Cerebellar cortex (tissue), 1 donor: ENCODE measurements at places on chromosomes 2 and 18.

DNA sequence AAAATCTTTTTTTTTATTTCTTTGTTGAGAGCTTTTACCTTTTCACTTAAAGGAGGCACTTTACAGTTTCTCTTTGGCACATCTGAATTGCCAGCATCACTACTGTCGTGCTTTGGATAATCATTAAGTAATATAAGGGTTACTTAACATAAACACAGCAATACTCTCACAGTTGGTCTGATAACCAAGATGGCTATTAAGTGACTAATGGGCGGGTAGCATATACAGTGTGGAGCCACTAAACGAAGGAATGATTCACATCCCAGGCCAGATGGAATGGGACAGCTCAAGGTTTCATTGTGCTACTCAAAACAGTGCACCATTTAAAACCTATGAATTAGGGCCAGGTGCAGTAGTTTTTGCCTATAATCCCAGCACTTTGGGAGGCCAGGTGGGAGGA is 28.1 kb downstream of the USP37 start:
- DNase-seq = no peak

- DNase-seq = no peak
These were observed 19.5 kb upstream of the PUM2 start for GRCh38 chr2:20370191-20370590.

DNA sequence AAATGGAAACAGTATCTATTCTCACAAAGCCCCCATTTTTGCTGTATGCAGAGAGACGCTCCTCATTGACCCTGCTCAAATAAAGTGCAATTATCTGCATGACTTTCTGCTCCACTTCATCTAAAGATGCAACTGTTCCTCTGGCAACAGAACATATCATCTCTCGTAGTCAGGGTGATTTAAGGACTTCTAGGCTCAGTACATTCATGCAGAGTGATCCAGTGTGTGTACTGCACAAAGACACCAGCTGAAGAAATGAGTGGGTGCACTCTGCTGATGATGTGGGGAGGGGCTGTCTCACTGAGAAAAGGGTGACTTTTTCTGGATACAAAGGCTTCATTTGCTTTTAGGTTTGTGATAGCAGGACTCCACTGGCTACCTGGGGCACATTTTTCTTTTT is 355.2 kb downstream of the GALNT13 start:
- peak; percentile 47 for DNase-seq

DNA sequence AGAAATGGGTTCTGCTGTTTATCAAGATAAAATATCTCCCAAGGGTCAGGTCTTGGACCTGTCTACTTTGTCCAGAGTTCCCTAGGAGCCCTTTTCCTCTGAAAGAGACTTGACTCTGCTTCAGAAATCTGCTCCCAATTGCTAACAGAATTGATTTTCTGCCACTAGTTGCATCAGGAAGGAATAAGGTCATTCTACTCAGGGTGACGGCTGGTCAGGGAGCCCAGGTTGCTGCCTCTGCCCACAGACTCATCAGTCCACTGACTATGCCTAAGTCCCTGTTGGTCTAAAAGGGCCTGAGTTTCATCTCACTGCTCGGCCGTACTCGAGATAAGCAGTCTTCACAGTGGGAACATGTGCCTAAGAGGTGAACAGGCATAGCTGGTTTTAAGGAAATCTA is 61.2 kb downstream of the EVA1A start:
- no peak for DNase-seq

DNA sequence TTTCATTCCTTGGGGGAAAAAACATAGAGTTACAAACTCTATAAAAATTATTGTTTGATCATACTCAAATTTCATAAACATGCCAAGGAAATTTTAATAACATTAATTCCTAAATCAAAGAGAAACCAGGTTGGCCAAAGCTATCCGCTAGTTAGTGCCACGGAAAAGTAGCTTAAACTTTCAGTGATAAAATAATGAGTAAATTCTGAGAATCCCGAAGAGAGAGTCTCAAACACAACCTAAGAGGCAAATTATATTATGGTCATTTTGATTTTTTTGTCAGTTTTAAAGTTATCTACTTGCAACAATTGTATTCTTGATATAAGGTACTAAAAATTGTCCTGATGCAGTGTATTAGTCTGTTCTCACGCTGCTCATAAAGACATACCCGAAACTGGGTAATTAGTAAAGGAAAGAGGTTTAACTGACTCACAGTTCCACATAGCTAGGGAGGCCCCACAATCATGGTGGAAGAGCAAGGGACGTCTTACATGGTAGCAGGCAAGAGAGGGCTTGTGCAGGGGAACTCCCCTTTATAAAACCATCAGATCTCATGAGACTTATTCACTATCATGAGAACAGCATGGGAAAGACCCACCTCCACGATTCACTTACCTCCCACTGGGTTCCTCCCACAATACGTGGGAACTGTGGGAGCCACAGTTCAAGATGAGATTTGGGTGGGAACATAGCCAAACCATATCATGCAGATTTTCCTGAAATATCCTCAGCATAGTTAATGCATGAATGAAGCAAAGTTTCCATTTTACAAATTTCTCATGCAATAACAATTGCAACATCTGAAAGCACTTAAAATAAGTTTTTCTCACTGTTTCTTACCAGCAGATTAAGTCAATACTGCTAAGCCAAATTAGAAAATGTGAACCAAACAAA is 205.9 kb upstream of the STK17B start:
- no peak for DNase-seq

DNA sequence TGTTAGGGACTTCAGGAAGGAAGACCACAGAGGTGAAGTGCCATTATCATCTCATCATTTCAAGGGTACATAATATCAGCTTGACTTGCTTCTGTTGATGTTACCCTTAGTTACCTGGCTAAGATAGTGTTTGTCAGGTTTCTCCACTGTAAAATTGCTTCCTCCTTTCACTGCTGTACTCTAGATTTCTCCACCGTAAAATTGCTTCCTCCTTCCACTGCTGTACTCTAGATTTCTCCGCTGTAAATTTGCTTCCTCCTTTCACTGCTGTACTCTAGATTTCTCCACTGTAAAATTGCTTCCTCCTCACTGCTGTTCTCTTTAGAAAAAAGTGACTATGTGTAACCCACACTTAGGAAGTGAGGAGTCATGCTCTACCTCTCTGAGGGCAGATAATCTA is 1460.3 kb downstream of the SUCLG1 start:
- no peak for DNase-seq

GRCh38 chr2:207320381-207321159 is 154.8 kb upstream of the KLF7 start:
- no peak for DNase-seq

- peak; percentile 17 for DNase-seq
These were observed 44.8 kb downstream of the DIPK1C start for GRCh38 chr18:74412116-74412880.

DNA sequence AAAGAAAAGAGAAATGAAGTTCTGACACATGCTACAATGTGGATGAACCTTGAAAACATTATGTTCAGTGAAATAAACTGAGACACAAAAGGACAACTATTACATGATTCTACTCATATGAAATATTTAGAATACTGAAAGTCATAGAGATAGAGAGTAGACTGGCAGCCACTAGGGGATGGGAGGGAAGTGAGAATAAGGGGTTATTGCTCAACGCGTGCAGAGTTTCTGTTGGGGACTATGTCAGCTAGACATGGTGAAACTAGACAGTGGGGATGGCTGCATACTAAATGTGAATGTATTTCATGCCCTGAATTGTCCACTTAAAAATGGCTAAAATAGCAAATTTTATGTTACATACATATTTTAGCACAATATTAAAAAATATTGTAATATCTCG is 108.7 kb upstream of the ATL2 start:
- no peak for DNase-seq

GRCh38 chr2:43906448-43907109 is 67.8 kb downstream of the ABCG8 start:
- DNase-seq = no peak

DNA sequence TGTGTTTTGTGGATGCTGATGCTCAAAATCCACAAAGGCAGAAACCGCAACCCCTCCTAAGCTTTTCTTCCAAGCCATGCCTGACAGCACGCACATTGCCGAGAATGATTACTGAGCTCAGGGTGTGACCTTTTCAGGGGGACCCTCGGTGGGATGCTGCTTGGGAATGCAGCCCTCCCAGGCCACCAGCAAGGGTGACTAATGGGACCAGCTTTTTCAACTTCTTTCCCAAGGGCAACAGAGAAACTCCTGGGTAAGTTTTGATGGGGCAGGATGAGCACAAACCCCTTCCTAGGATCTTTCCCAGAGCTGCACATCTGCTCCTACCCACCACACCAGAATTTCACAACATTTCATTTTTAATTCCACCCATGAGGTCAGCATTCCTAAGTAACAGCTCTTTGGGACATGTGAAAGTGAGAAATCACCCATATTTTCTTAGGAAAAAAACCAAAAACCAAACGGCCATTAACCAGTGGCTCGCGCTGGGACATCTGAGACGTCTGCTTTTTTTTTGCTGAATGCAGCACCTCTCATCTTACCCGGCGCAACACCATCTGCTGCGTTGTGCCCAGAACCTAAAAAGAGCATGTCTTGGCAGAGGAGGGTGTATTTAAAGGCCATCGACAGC is 119.0 kb downstream of the ARL4C start:
- DNase-seq = no peak

DNA sequence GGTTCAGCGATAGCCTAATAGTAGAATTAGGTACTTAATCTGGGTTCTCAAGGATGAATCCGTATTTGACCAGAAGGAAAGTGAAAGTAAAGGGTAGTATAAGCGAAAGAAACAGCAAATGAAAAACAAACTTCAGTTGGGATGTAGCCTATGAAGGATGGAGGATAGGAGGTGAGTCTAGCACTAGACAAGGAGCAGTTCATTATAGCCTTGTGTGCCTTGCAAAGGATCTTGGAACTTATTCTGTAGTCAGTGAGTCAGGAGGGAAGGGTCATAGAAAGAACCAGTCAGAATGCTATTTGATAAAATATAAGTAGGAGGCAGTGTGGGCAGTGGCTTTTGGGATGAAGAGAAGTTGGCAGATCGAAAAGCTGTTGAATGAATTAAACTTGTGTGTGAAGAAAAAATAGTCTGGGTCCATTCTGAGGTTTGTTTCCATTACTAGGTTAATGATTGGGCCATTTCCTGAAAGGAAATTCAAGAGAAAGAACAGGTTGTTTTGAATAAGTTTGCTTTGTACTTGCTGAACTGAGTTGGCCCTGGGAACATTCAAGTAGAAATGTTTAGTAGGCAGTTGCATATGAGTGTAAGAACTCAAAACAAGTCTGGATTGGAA is 48.5 kb downstream of the ANKRD12 start:
- no peak for DNase-seq
